ENCODE measurements at places on chromosomes 6 and 20.

DNA sequence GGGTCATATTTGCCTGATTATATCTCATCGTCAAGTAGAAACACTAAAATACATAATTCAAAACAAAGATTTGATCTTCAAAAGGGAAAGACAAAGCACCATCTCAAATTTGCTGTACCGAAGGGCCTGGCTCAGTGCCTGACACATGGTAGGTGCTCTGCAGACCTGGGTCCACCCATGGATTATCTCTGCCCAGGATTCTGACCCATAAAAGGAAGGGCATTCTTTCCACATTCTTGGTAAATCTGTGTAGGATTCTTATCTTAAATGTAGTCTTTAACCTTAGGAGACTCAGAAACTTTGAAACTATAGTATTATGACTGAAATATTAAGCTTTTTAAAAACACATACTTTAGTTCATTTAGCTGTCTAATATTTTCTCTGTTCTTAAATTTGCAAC, 274.1 kb upstream of the FLRT3 start:
- no peak for DNase-seq

GRCh38 chr20:38854654-38855066, 49.2 kb downstream of the PPP1R16B start:
- no peak for DNase-seq

DNA sequence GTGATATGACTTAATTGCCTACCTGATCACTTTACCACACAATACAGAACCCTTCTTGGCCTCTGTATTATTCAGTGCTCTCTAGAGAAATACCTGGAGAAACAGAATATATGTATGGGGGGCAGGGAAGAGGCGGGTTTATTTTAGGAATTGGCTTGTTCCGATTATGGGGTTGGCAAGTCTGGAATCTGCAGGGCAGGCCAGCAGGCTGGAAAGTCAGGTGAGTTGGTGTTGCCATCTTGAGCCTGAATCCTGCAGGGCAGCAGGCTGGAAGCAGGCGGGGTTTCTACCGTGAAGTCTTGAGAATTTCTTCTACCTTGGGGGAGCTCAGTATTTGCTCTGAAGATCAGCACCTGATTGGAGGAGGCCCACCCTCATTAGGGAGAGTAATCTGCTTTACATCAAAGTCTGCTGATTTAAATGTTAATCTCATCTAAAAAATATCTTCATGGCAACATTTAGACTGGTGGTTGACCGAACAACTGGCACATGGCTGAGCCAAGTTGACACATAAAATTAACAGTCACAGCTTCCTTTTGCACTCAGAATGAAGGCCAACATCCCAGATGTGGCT, 193.9 kb downstream of the ZDHHC14 start:
- no peak for DNase-seq

GRCh38 chr6:132865829-132866228, 51.5 kb downstream of the RPS12 start:
- no peak for DNase-seq

GRCh38 chr20:58700823-58701222, 8.2 kb downstream of the NPEPL1 start:
- DNase-seq, result no peak

DNA sequence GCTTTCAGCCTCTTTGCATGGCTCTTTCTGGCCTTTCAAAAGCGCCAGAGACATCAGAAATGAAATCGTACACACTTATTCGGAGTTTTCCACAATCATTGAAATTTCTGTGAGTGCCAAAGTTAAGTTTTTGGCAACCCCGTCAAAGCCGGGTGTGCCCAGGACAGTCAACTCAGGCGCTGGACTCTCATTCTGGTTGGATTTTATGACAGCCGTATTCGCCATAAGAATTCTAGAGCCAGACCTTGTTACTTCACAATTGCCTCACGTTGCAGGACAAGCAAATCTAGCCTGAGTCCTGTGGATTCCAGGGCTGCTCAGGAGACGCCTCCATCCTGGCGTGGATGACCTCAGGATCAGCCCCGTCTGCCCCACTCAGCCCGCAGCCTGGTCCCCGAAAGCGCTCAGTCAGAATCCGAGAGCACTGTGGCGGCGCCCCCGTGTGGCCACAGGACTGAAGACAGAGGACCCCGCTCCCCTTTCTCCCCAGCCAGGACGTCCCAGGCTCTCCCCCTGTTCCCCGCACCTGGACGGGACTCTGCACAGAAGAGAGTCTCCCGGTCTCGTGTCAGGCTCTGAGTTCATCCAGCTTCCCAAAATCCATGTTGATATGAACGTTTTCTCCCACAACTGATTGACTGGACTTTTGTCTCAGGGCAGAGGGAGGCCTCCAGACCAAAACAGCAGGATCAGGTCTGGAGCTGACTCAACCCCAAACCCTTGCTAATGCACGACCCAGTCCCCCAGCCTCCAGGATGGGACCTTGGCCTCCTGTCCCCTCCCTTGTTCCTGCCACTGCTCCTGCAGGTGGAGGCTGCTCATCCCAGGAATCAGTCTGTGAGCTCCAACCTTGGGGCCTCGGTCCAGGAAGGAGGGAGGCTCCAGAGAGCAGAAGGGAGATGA, 38.2 kb downstream of the MICA start:
- DNase-seq, result peak; percentile 84

DNA sequence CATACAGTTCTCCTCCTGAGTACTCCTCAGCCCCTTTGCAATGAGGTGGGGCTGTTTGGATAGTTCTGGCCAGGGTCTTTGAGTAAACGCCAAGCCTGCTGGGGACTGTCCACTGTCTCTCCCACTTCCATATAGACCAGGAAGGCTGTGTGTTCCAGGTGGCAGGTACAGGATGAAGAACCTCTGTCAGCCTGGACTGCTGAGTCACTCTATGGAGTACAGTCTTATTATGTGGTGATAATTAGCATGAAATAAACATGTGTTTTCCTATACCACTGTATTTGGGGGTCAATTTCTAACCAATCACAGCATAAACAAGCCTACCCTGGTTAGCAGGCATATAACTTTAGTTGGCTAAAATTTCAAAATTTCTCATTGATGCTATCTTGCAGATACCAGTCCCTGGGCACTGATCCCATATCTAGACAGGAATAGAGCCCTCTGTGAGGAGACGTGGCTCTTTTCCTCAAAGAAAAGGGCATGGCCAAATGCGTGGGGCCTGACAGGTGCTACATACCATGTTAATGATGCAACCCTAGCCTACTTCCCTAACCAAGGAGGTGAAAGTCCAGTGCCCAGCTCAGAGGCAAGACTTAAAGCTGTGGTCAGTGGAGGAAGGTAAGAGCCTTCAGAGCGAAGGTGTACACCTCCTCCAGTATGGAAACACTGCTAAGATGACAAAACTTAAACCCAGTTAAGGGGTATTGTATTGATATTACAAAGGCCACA, 4.5 kb upstream of the ALDH8A1 start:
- no peak for DNase-seq

DNA sequence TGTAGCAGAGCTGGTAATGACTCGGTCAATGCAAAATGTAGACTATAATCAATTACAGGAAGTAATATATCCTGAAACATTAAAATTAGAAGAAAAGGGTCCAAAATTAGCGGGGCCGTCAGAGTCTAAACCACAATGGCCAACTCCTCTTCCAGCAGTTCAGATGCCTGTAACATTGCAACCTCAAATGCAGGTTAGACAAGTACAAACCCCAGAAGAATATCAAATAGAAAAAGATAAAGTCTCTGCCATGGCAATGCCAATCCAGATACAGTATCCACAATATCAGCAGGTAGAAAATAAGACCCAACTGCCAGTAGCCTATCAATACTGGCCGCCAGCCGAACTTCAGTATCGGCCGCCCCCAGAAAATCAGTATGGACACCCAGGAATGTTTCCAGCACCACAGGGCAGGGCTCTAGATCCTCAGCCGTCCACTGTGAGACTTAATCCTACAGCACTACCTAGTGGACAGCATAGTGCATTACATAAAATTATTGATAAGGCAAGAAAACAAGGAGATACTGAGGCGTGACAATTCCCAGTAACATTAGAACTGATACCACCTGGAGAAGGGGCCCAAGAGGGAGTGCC, 158.4 kb downstream of the GPX5 start:
- DNase-seq, result peak; percentile 35

DNA sequence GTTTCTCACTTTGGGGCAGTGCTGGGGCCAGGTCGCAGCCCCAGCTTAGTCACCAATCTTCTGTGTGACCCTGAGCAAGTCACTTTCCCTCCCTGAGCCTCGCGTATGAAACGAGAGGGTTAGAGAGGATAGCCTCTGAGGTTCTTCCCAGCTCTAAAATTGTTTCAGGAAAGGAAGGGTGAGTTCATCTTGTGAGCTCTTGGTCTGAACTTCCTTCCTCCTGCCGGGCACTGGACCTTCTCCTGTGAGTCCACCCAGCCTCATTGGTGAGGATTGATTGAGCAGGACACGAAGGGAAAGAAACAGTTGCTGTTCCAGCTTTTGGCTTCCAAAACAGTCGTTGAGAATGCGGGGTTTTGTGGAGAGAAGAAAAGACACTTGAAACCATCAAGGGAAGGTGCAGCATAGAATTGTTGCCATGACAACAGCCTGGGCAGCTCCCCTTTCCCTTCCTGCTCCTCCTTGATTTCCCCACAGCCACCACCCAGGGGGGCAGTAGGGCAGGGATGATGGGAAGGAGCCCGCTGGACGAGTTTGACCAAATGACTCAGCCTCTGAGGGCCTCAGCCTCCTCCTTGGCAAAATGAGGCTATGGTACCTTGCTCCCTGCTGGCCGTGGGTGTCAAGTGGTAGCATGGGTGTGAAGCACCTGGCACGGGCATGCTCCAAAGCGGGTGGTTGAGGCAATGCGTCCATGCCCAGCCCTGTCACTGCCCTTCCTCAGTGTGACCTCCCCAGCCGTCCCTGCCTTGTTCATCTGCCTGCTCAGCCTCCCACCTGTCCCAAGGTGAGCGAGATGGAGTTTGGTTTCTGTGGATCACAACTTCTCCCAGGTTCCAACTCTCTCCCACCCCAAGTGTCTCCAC, 107.8 kb downstream of the CDC5L start:
- DNase-seq, result peak; percentile 5

DNA sequence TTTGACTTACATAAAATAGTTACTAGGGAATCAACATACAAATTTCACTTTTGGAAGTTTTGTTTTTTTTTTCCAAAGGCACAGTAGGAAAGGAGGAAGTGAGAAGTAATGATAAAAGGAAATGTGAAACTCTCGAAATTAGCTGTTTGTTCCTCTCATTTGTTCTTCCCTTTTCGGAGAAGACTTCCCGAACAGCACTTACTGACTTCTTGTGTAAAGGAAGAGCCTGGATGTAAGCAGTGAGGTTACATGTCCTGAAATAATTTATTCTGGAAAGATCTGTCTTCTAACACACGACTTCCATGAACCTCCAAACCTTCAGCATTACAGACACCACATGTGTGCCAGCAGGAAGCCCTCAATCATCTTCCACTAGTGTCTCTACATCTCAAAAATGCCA, 59.1 kb downstream of the KIF16B start:
- no peak for DNase-seq

DNA sequence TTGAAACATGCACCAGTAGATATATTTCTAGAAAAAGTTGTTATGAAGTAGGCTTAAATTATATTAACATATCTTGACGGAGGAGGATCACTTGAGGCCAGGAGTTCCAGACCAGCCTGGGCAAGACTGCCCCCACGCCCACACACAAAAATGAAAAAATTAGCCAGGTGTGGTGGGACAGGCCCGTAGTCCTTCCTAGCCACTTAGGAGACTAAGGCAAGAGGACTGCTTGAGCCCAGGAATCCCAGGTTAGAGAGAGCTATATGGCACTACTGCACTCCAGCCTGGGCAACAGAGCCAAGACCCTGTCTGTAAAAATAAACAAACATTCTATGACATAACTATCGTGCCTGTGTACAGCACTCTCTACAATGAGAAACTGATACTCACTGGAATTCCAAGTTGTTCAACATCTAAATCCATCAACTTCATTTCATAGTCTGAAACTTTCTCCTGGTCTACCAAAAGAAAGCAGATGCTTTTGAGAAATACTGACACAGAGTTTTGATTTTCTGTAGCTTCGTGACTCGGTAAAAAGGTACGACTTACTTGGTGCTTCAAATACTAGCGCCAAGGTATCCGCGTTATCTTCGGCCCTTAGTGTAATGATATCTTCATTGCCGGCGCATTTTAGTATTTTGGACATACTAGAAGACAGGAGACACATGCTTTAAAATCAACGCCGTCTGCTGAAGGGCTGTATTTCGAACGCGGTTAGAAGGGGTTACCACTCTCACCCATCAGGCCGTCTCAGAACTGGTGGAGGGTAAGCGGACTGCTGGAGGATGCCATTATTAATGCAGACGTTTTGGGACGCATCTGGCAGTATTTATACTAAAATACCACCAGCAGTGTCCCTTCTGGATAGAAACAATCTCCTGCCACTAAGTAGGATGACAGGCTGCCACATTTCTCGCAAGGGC, 1.3 kb downstream of the PCNA start:
- DNase-seq, result no peak

GRCh38 chr20:47775841-47776240, 9.4 kb downstream of the SULF2 start:
- no peak for DNase-seq

GRCh38 chr20:15399781-15400180, 1062.4 kb upstream of the FLRT3 start:
- no peak for DNase-seq

DNA sequence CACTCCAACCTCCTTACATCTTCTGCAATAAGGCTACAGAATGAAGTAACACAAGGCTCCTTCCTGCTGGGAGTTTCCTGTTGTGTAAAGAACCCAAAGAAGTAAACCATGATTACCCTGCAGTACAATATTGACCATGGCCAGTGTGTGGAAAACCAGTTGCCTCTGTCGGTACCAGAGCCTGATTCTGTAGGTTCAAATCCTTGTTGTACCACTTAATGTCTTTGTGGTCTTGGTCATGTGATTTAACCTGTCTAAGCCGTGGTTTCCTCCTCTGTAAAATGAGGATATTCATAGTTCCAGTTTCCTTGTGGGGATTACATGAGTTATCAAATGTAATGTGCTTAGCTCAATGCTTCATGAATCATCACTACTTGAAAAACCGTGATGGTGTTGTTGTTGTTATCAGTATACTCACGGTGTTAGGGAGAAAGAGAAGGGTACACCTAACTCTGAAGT, 60.3 kb upstream of the PRELID3B start:
- no peak for DNase-seq

- peak; percentile 20 for DNase-seq
Observed at GRCh38 chr20:32189691-32190615, 17.6 kb downstream of the PLAGL2 start.

DNA sequence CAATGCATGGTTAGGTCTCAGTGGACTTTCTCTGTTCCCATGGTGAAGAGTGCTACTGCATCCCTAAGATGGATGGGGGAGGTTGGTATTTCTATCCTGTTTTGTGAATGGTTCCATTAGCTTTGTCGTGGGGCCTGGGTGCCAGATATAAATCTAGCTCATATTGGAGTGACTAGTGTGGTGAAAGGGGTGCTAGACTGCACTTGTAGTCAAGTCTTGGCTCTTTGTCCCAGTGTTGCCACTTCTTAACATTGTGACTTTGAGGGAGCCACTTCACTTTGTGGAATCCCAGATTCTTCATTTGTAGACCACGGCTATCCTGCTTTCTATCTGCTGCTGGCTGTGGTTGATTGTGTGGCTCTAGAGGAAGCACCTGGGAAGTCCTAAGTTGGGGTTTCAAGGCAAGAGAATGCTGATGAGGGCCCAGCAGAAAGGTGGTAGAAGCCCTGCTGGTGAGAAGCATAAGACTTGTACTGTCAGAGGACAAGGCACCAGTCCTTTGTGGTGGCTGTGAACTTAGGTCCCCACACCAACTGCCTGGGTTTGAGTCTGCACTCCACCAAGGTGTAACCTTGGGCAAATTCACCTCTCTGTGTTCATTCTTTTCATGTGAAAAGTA, 44.1 kb downstream of the VAPB start:
- DNase-seq, result no peak

GRCh38 chr6:18016133-18016532, 28.7 kb upstream of the KIF13A start:
- no peak for DNase-seq
